Left lung (tissue), 14 donors: ENCODE measurements at places on chromosomes 4 and X.
A peak's percentile ranks its signal among the peaks of the same experiment; 100 is the strongest.

- H3K27ac ChIP-seq: peak overlapping the region; percentile 53
- H3K4me1 ChIP-seq: no peaks in the 10 kb centered on the region
- no peak overlapping the region for H3K4me3 ChIP-seq
- H3K36me3 ChIP-seq: no peaks in the 10 kb centered on the region
- no peaks in the 10 kb centered on the region for H3K27me3 ChIP-seq
These were observed 13.8 kb upstream of the SMS start for GRCh38 chrX:21926527-21927278.

DNA sequence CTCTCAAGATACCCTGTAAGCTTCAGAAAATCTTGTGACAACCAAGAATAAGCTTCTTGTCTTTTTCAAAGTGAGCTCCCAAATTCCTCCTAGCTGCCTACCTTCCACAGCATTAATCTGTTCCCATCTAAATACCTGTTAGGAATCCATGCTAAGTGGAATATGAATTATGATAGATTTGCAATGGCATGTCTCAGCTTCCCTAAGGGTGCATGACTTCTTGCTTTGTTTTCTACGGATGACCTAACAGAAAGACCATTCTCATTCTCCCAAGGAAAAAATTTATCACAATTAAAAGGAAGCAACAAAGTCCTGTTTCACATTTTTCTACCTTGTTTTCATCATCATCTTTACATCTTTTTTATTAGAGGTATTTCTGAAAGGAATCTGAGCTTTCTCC is 532.7 kb downstream of the GRXCR1 start:
- no peak for DNase-seq
- no peaks in the 10 kb centered on the region for H3K36me3 ChIP-seq
- H3K4me3 ChIP-seq: no peak overlapping the region

DNA sequence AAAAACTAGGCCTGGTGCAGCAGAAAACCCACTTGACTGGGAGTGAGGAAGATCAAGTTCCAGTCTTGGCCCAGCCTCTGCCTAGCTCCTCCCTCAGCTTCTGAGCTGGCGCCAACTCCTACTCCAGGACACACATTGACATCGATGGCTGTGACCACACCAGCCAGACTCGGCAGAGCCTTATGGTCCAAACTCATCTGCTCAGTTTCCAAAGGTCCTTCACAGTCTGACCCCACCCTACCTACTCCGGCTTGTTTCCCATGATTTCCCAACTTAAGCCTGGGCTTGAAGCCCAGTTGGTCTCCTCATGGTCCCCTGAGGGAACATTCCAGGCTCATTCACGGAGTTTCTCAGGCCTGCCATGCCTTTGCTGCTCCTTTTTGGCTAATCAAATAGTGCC is 10.1 kb downstream of the ELF4 start:
- H3K36me3 ChIP-seq: no peaks in the 10 kb centered on the region
- no peaks in the 10 kb centered on the region for H3K4me1 ChIP-seq
- no peaks in the 10 kb centered on the region for H3K27me3 ChIP-seq

DNA sequence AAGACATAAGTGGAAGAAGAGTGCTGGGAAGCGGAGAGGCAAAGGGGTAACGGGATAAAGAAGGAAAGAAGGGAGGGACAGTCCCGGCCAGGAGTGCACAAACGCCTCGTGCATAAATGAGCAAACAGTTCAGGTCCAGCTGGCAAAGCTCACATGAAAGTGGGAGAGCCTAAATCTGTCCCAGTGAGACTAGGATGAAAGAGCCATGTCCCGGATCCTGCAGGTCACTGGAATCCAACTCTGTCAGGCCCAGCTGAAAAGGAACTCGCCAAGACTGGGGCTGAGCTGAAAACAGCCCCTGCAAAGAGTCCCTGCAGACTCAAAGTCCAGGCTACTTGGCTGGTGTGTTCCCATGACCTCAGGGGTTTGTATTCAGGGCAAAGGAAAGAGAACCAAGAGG is 38.0 kb upstream of the CRMP1 start:
- H3K4me1 ChIP-seq: no peaks in the 10 kb centered on the region
- no peaks in the 10 kb centered on the region for H3K36me3 ChIP-seq

GRCh38 chrX:3256868-3257267 is 89.6 kb downstream of the MXRA5 start:
- H3K27me3 ChIP-seq: no peaks in the 10 kb centered on the region
- no peak overlapping the region for H3K27ac ChIP-seq
- no peak overlapping the region for H3K4me3 ChIP-seq
- no peaks in the 10 kb centered on the region for H3K36me3 ChIP-seq
- no peaks in the 10 kb centered on the region for H3K4me1 ChIP-seq

DNA sequence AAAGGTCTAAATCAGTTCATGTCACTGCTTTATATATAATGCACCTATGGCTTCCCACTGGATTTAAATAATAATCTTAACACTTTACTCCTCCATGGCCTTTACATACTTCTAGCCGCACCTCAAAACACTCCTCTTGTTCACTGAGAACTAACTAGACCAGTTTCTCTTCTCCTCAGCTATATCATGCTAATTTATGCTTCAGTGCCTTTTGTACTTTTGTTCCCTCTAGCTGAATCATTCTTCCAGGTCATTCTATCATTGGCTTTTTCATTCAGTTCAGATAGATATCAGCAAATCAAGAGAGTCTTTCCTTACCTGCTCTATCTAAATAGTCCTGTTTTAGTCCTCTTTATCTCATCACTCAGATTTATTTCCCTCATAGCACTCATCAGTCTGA is 64.2 kb downstream of the TET2 start:
- H3K27me3 ChIP-seq: no peaks in the 10 kb centered on the region
- no peak overlapping the region for H3K27ac ChIP-seq
- DNase-seq: no peak
- no peak overlapping the region for H3K4me3 ChIP-seq
- no peaks in the 10 kb centered on the region for H3K4me1 ChIP-seq

DNA sequence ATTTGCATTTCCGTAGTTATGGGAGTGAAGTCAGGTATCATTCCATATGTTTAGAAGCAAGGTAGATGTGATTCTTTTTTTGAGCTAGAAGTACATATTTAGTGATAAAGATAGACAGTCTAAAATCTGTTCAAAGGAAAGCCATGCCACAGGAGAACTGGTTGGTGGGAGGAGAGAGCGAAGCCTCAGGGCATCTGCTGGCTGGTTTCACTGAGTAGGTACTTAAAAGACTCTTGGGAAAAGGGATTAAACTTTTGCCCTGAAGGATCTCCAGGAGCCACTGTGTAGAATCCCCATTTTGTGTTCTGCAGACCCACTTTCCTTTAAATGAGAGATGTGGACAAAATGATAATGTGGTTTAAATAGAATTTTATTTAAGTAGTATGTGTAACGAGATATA is 89.6 kb downstream of the SHROOM2 start:
- no peak overlapping the region for H3K4me3 ChIP-seq
- H3K27ac ChIP-seq: no peak overlapping the region
- H3K4me1 ChIP-seq: no peaks in the 10 kb centered on the region
- H3K36me3 ChIP-seq: no peaks in the 10 kb centered on the region
- no peaks in the 10 kb centered on the region for H3K27me3 ChIP-seq
- DNase-seq: no peak

DNA sequence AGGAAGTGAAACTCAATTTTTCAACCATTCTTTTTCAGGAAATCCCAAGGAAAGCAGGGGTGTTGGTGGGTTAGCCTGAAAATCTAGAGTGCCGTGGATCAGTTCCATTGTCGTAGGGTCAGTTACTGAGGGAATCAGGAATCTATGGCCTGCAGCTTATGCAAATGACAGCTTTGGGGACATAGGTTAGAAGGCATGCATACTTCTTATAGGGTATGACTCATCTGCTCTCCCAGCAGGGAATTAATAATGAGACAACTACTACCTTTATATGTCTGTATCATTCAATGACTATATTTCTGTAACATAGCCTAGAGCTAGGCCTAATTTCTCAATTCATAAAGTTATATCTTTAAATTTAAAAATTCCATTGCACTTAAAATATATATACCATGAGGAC is 36.6 kb downstream of the ZNF41 start:
- peaks cover 39% of the 10 kb centered on the region for H3K36me3 ChIP-seq
- no peaks in the 10 kb centered on the region for H3K4me1 ChIP-seq
- no peak for DNase-seq
- H3K4me3 ChIP-seq: no peak overlapping the region
- H3K27me3 ChIP-seq: no peaks in the 10 kb centered on the region
- no peak overlapping the region for H3K27ac ChIP-seq

GRCh38 chrX:133218329-133218728 is at the start of gene TFDP3:
TSS of gene TFDP3 (minus strand) at chrX:133218354. CDS start at chrX:133218259, 95 bp downstream.
- no peak within 1 kb of the TSS for H3K4me3 ChIP-seq
- no peak for DNase-seq
- H3K36me3 ChIP-seq: no peaks in the 10 kb centered on the region
- H3K4me1 ChIP-seq: no peaks in the 10 kb centered on the region

GRCh38 chrX:12950851-12951594 is 23.9 kb upstream of the TMSB4X start:
- H3K4me3 ChIP-seq: no peak overlapping the region
- peaks cover 9% of the 10 kb centered on the region for H3K4me1 ChIP-seq
- H3K27ac ChIP-seq: peak overlapping the region; percentile 77
- no peaks in the 10 kb centered on the region for H3K36me3 ChIP-seq
- no peak for DNase-seq
- no peaks in the 10 kb centered on the region for H3K27me3 ChIP-seq

DNA sequence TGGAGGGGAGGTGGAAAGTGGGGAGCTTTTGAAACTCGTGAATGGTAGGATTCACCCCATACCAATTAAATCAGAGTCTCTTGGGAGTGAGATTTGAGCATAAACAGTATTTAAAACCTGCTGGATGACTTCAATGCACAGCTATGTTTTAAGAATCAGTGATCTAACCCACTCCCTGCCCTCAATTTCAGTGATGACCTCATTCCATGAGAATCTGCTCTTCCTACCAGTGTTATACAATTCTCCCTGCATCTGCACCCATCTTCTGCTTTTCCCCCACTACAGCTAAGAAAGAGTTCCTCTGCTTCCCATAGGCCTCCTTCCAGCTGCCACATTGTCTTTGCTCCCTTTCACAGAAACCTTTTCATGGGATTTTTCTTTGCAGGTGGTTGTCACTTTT is 18.3 kb upstream of the H2AZ1 start:
- H3K27me3 ChIP-seq: no peaks in the 10 kb centered on the region
- DNase-seq: no peak
- no peaks in the 10 kb centered on the region for H3K4me1 ChIP-seq
- no peak overlapping the region for H3K27ac ChIP-seq

DNA sequence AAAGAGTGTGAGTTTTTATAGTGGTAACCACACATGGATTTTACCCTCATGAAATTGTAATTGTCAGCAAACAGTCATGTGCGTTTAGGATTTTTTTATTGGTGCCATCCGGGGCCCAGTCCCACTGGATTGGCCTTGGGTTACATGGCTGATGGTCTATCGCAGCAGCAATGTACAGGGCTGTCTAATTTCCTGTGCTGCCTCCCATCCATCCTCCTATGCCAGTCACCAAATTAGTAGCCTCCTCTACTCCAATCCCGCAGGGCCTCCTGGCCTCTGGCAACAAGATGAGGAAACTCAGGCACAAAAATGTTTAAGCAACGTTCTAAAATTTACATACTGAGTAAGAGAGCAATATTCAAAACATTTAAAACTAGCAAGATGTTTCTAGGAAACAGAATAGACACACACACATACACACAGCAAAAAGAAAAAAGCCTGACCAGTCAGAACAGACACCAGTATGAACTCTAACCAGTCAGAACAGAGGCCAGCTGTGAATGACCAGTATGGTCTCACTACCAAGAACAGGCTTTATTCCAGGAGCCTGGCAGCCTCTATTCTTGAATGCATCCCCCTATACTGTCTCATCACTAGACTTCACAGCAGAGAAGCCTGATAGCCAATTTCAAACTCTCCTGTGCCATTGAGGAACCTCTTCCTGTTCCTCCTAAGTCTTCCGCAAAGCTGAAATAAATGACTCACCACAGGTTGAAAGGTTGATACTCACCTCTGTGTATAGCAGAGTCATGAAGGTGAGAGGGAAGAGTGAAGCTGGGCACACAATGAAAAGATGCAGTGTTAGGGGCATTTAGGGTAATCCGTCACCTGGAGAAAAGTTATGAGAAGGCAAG is 42.6 kb downstream of the CHRNA9 start:
- no peak overlapping the region for H3K27ac ChIP-seq
- no peaks in the 10 kb centered on the region for H3K27me3 ChIP-seq
- no peak for DNase-seq
- no peaks in the 10 kb centered on the region for H3K4me1 ChIP-seq
- no peaks in the 10 kb centered on the region for H3K36me3 ChIP-seq
- H3K4me3 ChIP-seq: no peak overlapping the region

GRCh38 chr4:159175085-159175988 is 72.5 kb downstream of the RAPGEF2 start:
- DNase-seq: peak; percentile 82
- peaks cover 17% of the 10 kb centered on the region for H3K4me1 ChIP-seq
- H3K27ac ChIP-seq: peak overlapping the region; percentile 48
- H3K27me3 ChIP-seq: no peaks in the 10 kb centered on the region

- H3K4me1 ChIP-seq: no peaks in the 10 kb centered on the region
- no peak overlapping the region for H3K4me3 ChIP-seq
- H3K36me3 ChIP-seq: no peaks in the 10 kb centered on the region
These were observed 22.3 kb downstream of the COX7B2 start for GRCh38 chr4:46886711-46887110.

- H3K27ac ChIP-seq: no peak overlapping the region
- no peaks in the 10 kb centered on the region for H3K36me3 ChIP-seq
- no peaks in the 10 kb centered on the region for H3K4me1 ChIP-seq
- no peak overlapping the region for H3K4me3 ChIP-seq
- no peak for DNase-seq
- H3K27me3 ChIP-seq: no peaks in the 10 kb centered on the region
These were observed 15.6 kb downstream of the ALPK1 start for GRCh38 chr4:112312610-112313239.

DNA sequence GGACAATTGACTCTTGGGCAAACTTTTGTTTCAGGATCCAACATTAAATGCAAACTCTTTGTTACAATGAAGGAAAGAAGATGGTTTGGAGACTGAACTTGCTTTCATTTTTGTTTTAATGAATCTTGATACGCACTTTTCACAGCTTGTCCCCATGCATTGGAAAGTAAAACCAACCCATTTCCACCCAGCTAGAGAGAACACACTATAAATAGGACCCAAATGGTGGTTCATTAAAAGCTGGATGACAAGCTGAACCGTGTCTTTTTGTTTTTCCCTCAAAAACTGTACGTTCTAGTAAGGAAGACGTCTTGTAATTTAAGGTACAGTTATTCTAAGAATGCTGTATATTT is 95.3 kb upstream of the EGFL6 start:
- no peaks in the 10 kb centered on the region for H3K36me3 ChIP-seq
- H3K27me3 ChIP-seq: no peaks in the 10 kb centered on the region
- no peak for DNase-seq
- H3K27ac ChIP-seq: peak overlapping the region; percentile 48
- no peak overlapping the region for H3K4me3 ChIP-seq

DNA sequence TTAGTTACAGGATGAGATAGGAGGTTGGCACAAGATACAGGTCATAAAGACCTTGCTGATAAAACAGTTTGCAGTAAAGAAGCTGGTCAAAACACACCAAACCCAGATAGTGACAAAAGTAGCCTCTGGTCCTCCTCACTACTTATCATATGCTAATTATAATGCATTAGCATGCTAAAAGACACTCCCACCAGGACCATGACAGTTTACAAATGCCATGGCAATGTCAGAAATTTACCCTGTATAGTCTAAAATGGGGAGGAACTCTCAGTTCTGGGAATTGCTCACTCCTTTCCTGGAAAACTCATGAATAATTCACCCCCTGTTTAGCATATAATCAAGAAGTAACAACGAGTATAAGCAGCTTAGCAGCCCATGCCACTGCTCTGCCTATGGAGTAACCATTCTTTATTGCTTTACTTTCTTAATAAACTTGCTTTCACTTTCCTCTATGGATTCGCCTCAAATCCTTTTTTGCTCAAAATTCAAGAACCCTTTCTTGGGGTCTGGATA is 1254.4 kb downstream of the PCDH7 start:
- no peak overlapping the region for H3K27ac ChIP-seq
- H3K27me3 ChIP-seq: no peaks in the 10 kb centered on the region
- no peak for DNase-seq
- H3K4me3 ChIP-seq: no peak overlapping the region
- H3K36me3 ChIP-seq: no peaks in the 10 kb centered on the region
